ENCODE measurements at places on chromosomes 16 and 17.

- no peak for DNase-seq
Measured at GRCh38 chr16:11151156-11151884, 104.7 kb downstream of the SOCS1 start.

GRCh38 chr17:56819431-56820145 is 14.1 kb downstream of the C17orf67 start:
- peak; percentile 45 for DNase-seq

- no peak for DNase-seq
Measured at GRCh38 chr17:82709024-82709675, 7.4 kb upstream of the FN3KRP start.

GRCh38 chr16:30499284-30499683 is 26.7 kb downstream of the ITGAL start:
- DNase-seq = no peak

DNA sequence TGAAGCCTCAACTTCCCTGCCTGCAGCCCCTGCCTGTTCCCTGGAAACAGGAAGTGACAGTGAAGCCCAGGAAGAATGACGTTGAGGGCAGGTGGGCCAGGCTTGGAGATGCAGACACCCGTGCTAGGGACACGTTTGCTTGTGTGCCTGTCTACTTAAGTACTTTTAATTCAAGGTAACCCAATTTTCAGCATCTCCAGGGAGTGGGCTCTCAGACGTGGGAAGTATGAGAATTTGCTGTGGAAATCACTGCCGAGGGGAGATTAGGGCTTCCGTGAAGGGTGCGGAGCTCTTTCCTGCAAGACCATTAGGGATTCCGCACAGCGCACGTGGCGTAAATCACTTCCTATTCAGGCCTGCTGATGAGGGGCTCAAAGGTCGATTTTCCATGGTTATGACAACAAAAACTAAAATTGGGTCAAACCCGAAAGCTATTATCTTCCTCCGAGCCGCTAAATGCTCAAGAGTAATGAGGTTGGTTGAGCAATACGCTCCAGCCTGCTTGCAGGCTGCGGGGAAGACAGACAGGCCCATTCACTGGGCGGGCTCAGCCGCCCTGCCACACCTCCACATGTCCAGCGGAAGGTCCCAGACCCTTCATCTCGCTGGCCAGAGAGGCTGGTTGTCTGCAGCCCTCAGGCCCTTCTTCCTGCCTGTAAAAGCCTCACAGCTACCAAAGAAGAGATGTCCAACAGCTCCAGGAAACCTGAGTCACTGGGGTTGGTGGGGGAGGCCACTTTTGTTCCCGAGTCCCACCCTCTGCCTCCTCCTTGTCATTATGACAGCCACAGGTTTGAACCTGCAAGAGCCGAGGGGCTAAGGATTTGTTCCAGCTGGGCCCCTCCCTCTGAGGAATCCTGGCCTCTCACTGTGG is 109.9 kb downstream of the RBFOX3 start:
- no peak for DNase-seq

DNA sequence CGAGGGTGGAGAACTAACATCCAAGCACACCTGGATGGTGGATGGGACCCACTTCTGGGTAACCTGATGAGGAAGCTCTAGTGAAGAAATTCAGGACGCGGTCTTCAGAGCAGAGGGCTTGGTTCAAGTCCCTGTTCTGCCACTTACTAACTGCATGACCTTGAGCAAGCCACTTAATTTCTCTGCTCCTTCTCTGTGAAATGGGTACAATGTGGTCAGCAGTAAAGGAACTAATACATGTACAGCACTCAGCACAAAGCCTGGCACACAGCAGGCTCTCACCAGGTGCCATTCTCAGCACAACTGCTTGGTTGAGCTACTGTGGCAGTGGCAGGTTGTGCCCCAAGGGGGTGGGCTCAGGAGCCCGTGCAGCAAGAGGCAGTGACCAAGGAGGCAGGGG is 1.9 kb upstream of the OSBPL7 start:
- no peak for DNase-seq

DNA sequence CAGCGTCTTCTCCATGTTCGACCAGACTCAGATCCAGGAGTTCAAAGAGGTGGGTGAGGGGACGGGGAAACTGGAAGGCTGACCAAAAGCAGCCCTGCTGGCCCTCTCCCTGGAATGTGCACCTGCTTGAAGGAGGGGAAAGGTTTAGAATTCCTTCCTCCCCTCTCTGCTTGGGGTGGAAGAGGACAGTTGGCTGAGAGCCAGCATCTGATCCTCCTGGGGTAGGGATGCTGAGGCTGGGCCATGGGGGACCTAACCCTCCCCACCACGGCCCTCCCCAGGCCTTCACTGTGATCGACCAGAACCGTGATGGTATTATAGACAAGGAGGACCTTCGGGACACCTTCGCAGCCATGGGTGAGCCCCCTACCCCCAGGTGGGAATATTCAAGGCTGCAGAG is 1.3 kb downstream of the MYL11 start:
- DNase-seq = no peak

- DNase-seq = no peak
Measured at GRCh38 chr16:70676675-70677498, 9.0 kb downstream of the MTSS2 start.

GRCh38 chr16:65845466-65846209 is 520.9 kb upstream of the CDH5 start:
- DNase-seq = no peak

DNA sequence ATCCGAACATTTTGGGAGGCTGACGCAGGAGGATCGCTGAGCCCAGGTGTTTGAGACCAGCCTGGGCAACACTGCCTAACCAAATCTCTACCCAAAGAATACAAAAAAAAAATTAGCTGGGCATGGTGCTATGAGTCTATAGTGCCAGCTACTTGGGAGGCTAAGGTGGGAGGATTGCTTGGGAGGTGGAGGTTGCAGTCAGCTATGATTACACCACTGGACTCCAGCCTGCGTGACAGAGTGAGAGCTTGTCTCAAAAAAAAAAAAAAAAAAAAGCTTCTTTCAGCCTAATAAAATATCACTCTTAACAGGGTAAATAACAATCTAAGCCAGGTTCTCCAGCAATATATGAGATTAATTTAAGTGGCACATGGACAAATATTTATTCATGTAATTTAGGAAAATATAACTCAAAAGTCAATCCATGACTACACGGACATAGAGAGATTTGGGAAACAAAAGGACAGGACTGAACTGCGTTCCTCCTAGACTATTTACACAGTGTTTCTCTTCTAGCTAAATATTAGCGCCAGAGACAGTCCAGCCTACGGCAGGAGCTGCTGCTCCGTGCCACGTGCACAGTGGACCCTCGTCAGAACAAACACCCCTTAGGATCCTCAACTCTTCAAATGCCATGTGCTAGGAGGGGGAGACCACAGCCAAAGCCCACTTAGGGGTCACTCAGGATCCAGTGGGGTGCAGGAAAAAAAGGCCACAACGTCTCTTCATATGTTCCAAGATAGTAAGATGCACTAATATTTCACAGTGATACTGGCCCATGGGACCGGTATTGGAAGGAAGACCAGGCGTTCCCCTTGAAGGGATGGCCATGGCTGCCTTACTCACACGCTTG is 8.7 kb downstream of the USP36 start:
- DNase-seq = no peak

- no peak for DNase-seq
Measured at GRCh38 chr17:63222655-63223054, 223.5 kb downstream of the CYB561 start.

- DNase-seq = no peak
Measured at GRCh38 chr17:9324864-9325263, 250.8 kb downstream of the STX8 start.

DNA sequence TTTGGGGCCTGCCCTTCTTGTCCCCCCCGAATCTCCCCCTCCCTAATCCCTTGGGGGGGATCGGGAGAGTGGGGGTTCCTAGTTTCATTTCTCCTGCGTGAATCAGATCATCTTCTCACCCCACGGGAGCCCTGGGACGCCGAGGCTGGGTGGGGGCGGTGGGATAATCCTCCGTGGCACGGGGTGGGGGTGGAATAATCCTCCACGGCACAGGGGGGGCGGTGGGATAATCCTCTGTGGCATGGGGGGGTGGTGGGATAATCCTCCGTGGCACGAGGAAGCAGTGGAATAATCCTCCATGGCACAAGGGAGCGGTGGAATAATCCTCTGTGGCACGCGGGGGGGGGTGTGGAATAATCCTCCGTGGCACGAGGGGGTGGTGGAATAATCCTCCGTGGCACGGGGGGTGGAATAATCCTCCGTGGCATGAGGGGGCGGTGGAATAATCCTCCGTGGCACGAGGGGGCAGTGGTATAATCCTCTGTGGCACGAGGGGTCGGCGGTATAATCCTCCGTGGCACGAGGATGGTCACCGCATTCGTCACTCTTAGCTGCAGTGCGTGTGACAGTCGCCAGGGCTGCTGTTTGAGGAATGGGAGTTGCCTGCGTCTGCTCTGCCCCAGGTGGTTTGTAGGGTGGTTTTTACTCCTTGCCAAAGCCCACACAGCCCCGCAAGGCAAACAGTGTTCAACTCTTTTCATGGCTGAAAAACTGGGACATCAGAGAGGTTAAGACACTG is 156.9 kb downstream of the LAT start:
- no peak for DNase-seq

DNA sequence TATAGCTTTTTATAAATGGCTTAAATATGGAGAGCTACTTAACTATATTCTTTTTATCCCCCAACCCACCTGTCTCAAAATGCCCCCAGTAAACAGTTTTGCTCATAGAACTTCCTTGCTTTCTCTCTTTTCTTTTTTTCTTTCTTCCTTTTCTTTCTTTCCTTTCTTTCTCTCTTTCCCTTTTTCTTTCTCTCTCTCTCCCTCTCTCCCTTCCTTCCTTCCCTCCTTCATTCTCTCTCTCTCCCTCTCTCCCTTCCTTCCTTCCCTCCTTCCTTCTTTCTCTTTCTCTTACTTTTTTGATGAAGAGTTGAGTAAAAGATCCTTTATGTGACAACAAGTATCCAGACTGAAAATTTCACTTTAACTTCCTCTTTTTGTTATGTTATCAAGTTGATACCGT is 48.2 kb downstream of the KCNJ2 start:
- no peak for DNase-seq

- no peak for DNase-seq
Measured at GRCh38 chr17:15263206-15263579, 1.9 kb downstream of the PMP22 start.

GRCh38 chr16:48574766-48575165 is 35.2 kb downstream of the N4BP1 start:
- DNase-seq = no peak

DNA sequence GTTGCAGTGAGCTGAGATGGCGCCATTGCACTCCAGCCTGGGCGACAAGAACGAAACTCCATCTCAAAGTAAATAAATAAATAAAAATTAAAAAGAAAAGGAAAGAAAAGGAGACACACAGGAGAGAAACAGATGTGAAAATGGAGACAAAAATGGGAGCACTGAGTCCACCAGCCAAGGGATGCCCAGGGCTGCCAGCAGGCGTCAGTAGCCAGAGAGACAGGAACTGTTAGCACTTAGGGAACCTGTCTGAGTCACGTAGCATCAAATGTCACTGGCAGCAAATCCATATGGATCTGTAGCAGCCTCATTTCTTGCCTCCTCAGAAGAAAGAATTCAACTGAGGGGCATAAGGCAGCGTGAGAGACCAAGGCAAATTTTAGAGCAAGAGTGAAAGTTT is 79.7 kb downstream of the CYLD start:
- DNase-seq = no peak

DNA sequence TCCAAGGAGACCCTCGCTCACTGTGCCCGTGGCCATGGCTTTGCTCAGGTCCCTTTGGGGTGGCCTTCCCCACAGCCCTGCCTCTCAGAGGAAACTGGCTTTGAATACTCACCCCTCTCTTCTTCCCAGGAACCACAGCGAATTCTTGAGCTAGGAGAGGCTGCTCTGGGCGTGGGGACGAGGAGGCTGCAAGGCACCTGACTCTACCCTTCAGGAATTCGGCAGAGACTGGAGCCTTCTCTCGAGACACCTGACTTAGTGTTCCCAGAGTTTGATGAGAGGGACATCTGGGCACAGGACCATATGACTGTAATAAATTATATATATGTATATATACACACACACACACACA is 6.2 kb downstream of the LLGL2 start:
- no peak for DNase-seq

DNA sequence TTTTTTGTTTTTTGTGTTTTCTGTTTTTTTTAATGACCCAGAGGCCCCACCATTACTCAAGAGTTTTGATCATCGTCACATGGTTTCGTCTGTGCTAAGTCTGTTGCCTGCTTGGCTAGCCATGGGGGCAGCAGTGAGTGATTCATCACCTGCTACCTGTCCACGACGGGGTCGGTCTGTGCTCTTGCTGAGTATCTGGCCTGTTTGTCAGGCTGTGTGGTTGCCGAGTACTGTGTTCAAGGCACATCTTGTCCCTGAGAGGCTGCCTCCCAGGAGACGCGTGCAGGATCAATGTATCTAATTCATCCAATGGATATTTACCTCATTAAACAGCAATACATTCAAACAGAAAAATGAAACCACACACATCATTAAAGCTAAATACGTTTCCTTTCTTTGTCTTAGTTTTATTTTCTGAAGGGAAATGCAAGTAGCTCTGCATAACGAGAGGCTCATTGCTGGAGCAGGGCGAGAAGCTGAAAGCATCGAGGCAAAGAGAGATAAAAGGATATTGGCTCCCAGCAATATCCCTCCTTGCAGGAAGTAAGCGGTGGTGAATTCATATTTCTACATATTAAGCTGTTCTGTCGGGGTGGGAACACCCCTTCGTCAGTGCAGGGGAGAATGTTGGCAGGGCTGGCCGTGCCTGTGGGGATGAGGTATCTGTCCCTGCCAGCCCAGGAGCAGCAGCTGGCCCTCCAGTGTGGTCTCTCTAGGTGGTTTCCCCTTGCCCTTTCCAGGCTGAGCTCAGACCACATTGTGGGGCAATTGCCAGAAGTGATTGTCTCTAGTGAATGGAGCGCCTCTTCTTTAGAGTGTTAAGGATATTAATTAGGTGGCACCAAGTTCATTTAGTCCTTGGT is 166.2 kb upstream of the ASIC2 start:
- no peak for DNase-seq

- no peak for DNase-seq
Measured at GRCh38 chr16:31224092-31224955, 7.4 kb upstream of the PYDC1 start.

GRCh38 chr16:87465879-87466278 is 26.9 kb downstream of the ZCCHC14 start:
- no peak for DNase-seq

- DNase-seq = no peak
Measured at GRCh38 chr16:61862221-61863155, 173.8 kb downstream of the CDH8 start.

GRCh38 chr16:20944861-20945574 is 44.4 kb downstream of the LYRM1 start:
- no peak for DNase-seq

GRCh38 chr17:50935221-50935995 is 69.3 kb upstream of the TOB1 start:
- DNase-seq = no peak

- no peak for DNase-seq
Measured at GRCh38 chr16:10876315-10876714, 687 bp upstream of the CIITA start.

- DNase-seq = no peak
Measured at GRCh38 chr17:51703361-51704341, 443.3 kb downstream of the UTP18 start.

GRCh38 chr16:27246439-27246838 is 22.1 kb downstream of the NSMCE1 start:
- DNase-seq = no peak

- no peak for DNase-seq
Measured at GRCh38 chr17:82623707-82624106, 24.5 kb downstream of the WDR45B start.

- no peak for DNase-seq
Measured at GRCh38 chr17:50186661-50187393, 14.6 kb downstream of the COL1A1 start.

Data from effector CD8-positive, alpha-beta T cell (primary cell).